ENCODE measurements at places on chromosomes 7 and 10.

- DNase-seq = no peak
Measured at GRCh38 chr10:46542567-46543465, 13.6 kb downstream of the GPRIN2 start.

DNA sequence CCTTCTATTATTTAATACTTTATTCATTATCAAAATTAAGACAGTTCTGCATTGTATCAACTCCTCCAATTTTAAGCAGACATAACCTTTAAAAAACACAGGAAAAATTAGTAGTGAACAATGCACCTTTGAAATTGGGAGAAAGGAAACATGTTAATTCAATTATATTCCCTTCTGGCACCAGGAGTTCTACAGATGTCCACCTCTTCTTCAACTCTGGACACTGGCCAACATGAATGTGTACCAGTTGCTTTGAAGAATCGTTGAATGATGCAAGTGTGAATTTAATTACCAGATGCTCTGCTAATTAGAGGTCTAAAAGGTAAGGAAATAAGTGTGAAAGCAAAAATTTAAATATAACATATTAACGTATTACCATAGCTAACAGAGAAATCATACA, 206.7 kb upstream of the IGFBP3 start:
- DNase-seq = no peak

- DNase-seq = no peak
Measured at GRCh38 chr7:116661865-116662264, 10.1 kb upstream of the MET start.

- no peak for DNase-seq
Measured at GRCh38 chr10:112963835-112964234, 13.8 kb downstream of the TCF7L2 start.

DNA sequence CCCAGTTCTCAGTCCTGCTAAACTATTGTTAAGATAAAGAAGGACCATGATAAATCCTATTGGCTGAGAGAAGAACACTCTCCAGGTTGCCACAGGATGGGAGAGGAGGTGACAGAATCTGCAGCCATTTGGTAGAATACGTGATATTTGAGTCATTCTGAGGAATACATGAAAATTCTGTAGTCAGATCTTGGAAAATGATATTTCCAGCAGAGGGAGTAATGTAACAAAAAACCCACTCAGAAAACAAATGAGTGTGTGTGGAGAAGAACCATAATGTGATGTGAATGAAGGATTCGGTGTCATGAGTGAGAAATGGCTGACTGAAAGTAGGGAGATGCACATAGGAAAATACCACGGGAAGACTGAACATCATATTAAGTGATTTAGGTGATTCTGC, 128.5 kb upstream of the PFKP start:
- DNase-seq = no peak

DNA sequence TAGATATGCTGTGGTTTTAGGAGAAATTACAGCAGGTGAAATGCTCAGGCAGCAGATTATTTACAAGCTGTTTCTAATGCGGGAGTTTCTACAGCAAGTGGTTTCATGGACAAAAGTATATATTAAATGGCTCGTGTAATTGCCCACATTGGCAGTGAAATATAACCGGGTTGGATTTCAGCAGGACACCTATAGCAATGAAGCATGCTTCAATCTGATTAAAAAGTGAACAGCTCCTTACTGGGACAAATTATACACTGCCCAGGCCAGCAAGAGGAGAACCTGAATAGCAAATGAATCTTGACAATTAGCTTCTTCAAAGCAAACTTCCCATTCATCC, 35.2 kb upstream of the LYZL1 start:
- no peak for DNase-seq

DNA sequence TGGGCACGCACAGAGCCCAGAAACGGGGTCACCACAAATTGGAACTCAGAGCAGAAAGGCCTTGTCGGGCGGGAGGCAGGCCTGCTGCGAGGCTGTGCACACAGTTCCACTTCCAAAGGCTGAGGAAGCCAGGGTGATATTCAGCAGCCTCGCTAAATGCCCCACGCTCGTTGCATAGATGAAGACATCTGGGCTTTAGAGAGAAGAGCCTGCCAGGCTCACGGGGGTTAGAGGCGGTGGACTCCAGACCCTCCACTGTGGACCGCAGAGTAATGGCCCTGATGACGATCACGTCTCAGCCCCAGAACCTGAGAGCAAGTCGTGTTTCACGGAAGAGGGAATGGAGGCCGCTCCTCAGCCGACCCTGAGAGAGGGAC, 104.2 kb downstream of the DNAJB6 start:
- DNase-seq = no peak

DNA sequence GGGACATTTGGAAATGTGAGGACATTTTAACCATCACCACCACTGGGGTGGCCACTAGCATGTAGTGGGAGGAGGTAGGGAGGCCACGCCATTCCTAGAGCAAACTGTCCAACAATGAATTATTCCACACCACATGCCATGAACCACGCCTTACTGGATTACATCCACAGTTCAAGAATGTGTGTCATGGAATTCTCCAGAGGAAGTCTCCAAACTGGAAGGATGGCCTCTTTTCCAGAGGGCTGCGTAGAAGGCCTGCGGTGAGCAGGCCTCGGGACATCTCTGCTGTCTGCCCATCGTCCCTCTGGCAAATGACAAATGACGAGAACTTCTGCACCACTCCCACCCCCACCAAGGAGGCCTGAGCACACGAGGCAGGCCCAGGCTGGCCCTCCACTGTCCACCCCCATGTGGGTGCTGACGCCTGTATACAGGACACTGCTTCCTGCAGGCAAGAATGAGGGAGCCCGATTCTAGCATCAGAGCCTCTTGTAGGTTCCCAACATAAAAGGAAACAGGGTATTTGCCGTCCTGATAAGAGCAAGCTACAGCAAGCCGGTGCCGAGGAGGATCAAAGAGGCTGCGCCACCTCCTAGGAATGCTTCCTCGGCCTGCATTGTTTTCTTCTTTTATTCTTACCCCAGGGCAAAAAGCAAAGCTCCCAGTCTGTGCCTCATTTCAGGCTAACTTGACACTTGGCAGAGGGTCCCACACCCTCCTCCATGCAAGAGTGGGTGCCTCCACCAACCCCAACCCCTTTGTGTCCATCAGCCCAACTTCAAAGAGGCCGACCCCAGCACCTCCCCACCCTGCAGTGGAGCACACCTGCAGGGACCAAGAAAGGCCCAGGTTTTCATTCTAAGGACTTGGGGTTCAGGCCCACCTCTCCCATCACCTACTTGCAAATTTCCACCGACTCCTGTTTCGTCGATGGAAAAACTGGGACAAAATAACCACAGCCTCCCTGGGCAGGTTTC, 23.9 kb downstream of the TNS3 start:
- DNase-seq = no peak

DNA sequence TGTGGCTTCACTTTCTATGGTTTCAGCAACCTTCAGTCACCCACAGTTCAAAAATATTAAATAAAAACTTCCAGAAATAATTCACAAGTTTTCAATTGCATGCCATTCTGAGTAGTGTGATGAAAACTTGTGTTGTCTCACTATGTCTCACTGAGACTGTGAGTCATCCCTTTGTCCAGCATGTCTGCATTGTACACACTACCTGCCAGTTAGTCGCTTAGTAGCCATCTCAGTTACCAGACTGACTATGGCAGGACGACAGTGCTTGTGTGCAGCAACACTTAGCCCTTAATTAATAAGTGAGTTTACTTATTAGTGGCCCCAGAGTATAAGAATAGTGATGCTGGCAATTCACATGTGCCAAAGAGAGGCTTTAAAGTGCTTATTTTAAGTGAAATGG, 22.5 kb downstream of the CCDC186 start:
- no peak for DNase-seq

GRCh38 chr7:69342154-69342884, 256.0 kb upstream of the AUTS2 start:
- DNase-seq = no peak

GRCh38 chr7:104341546-104341945, 13.1 kb downstream of the LHFPL3 start:
- peak; percentile 43 for DNase-seq

GRCh38 chr10:48466611-48467240, 138.1 kb downstream of the ARHGAP22 start:
- no peak for DNase-seq

GRCh38 chr7:57203161-57203791, 71.0 kb upstream of the ZNF479 start:
- no peak for DNase-seq

GRCh38 chr7:44286618-44287487, 38.5 kb downstream of the CAMK2B start:
- no peak for DNase-seq

DNA sequence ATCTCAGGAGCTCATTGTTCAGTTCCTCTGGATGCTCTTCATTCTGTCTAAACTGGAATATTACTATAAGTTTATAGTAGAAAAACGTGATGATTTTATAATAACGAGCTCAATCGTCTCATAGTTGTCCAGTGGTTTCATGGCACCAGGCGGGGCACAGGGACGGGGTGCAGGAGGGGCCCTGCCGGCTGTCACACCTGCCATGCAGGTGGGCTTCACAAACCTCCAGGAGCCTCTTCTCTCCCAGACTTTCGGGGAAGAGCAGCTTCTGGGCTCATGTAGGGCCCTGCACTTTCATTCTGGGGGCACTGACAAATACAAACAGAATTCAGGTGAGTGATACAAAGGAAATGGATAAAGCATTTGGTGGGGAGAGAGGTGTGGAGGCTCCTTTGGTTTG, 146.9 kb upstream of the KLF6 start:
- DNase-seq = no peak

- no peak for DNase-seq
Measured at GRCh38 chr10:117400329-117400728, 25.1 kb upstream of the PDZD8 start.

DNA sequence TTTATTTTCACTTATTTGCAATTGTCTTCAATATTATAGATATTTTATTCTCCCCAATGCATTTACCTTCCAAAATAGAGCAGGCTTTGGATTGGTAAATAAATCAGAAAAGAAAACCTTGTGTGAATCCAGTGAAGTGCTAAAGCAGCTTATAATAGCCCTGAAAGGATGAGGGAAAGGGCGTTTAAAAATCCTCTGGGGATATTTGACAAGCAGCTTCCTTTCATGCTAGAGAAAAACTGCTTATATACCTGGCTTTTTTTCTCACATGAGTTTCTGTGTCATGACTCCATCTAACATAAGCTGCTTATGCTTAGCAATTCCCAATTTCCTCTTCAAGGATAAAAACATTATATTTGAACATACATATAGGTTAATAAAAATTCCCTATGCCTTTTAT, 221.6 kb upstream of the SEMA3E start:
- no peak for DNase-seq

DNA sequence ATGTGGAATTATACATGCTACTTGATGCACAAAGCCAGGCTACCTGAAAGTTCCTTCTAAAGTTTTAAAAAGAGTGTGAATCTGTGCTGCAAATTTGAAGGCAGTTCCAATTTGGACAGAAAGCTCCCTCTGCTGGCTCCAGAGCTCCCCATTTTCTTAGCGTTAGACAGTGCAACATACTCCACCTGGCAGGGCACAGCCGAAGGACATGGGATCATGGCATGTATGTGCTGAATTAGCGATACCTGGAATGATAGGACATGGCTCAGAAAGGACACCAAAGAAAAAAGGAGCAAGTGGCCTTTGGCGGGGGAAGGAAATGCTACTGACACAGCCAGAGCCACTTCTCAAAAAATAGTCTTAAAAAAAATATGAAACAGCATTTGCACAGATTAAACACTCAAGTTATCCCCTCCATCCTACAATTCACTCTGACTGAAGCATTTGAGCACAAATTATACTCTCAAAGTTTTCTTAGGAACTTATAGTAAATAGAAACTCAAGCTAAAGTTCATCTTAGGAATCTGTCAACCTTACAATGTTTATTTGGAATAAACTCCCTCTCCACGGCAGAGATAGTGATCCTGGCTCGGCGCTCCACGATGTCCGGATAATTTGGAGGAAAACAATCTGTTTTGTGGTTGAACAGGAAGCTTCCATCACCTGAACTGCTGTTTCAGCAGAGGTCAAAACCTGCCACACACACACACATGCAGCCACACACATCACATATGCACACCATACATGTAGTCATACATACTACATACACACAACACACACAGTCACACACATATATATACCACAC, 80.0 kb downstream of the C7orf25 start:
- peak; percentile 27 for DNase-seq

DNA sequence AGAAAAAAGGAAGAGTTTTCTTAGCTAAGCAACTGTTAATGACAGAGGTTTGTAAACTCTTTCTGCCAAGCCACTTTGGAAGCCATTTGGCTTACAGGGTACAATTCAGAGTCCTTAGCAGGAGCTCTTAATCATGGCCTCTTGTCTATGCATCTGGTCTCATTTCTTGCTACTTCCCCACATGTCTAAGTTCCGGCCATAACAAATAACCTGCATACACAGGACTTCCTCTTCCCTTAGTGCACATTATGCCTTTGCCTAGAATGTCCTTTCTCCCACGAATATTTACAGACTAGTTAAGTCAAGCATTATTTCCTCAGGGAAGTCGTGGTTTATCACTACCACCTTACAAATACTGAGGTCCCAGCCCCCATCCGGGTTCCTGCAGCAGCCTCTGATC, 8.6 kb upstream of the UPF2 start:
- DNase-seq = no peak

DNA sequence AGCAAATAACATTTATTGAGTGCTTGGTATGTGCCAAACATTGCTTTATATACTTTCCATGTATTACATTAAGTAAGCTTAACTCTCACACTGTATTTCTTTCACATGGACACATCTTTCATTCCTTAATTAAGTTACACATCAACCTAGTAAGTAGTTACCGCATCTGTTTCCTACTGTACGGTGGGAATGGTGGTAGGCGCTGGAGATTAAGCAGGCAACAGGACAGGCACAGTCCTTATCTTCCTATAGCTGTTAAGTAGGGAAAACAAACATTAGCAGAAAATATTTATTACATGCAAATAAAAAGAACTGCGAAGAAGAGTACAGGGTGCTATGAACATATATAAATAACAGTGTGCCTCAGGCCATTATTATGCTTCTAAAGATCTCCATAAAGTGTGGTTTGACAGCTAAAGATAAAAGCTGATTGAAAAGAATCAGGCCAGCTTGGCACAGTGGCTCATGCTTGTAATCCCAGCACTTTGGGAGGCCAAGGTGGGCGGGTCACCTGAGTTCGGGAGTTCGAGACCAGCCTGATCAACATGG, 105.0 kb downstream of the SUGCT start:
- DNase-seq = no peak

DNA sequence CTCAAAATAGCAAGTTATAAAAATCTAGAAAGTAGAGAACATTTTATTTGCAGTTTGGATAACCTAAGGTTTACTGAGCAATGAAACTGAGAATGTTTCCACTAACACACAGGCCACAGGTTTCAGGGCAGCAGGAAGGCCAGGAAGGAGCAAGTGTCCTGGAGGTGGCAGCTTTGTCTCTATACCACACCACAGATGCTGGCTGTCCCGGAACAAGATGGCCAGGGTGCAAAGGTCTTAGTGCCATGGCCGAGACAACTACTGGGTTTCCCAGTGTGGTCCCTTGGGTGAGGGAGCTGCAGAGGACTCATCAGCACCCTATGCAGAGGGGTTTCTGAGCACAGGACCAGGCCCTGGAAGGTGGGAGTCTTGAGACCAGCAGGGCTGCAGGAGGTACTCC, 92.0 kb downstream of the CTBP2 start:
- DNase-seq = no peak

Measured in iPS DF 6.9 (cell line).